Stimulated activated CD8-positive, alpha-beta memory T cell treated with anti-CD3 and anti-CD28 coated beads, Interleukin-15, amount 100 ng/mL, for 48 hours (primary cell): ENCODE measurements at places on chromosomes 3 and 15.

DNA sequence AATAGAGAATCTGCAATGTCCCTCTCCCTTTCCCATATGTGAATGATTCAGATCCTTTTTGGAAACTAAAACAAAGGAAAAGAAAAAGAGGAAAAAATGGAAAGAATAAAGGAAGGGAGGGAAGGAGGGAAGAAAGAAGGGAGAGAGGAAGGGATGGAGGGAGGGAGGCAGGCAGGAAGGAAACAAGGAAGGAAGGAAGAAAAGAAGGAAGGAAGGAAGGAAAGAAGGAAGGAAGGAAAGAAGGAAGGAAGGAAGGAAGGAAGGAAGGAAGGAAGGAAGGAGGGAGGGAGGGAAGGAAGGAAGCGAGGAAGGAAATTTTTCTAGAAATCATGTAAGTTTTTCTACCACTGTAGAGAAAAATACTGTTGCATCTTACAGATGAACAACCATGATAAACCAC lies 215.0 kb upstream of the CBLB start:
- DNase-seq: no peak

GRCh38 chr15:42729409-42729808 lies 7.5 kb downstream of the CDAN1 start:
- no peak for DNase-seq

- no peak for DNase-seq
These were observed 16.4 kb upstream of the SLC35G2 start for GRCh38 chr3:136802481-136802996.

- no peak for DNase-seq
These were observed 366.3 kb downstream of the TIGIT start for GRCh38 chr3:114660124-114660523.

- DNase-seq: no peak
These were observed 183.9 kb downstream of the SHQ1 start for GRCh38 chr3:72664184-72664975.

GRCh38 chr3:13197795-13198194 lies 124.6 kb upstream of the IQSEC1 start:
- DNase-seq: no peak

DNA sequence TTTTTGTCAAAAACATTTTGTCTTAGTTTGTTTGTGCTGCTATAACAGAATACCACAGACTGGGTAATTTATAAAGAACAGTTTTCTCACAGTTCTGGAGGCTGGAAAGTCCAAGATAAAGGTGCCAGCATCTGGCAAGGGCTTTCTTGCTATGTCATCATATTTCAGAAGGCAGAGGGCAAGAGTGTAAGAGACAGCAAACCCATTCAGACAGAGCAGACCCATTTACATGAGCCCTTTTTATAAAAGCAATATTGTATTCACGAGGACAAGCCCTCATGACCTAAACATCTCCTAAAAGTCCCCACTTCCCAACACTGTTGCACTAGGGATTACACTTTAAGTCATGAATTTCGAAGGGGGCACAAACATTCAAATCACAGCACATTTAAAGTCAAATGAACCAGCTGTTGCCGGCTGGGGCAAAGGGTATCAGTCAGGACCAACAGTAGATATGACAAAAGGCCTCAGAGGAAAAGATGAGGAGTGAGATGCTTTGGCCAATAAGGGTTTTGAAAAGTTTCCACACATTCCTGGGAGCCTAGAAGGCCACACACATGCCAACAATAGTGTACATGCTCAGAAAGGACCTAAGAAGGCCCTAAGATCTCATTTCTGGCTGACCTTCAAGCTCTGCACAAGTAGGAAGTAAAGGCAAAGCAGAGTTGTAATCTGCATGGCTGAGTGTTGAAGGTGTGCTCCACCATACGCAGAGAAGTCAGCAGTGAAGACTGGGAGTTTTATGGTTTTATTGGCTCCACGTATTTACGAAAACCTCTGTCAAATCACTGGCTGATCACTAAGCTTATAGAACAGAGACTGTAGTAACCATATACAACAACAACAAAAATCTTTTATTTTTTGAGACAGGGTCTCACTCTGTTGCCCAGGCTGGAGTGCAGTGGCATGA lies 37.9 kb downstream of the UQCC5 start:
- DNase-seq: no peak

DNA sequence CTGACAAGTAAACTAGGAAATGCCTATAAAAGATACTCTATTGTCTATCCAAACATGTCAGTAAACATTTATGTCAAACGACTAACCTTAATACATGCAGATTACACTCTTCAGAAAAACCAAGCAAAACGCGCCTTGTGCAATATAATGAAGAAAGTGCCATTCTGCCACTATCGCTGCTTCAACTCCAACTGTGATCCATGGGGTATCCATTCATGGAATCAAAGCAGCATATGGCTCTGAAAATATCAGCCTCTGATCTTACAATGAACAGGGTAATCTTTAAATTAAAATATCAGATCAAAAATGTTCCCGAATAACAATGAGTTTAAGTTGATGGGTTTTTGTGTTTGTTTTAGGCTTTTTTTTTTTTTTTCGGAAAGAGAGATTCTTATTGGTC lies 105.5 kb upstream of the SETMAR start:
- DNase-seq: no peak

- no peak for DNase-seq
These were observed 55.4 kb downstream of the EOMES start for GRCh38 chr3:27666708-27667107.
